ENCODE measurements at places on chromosomes 4 and X.

DNA sequence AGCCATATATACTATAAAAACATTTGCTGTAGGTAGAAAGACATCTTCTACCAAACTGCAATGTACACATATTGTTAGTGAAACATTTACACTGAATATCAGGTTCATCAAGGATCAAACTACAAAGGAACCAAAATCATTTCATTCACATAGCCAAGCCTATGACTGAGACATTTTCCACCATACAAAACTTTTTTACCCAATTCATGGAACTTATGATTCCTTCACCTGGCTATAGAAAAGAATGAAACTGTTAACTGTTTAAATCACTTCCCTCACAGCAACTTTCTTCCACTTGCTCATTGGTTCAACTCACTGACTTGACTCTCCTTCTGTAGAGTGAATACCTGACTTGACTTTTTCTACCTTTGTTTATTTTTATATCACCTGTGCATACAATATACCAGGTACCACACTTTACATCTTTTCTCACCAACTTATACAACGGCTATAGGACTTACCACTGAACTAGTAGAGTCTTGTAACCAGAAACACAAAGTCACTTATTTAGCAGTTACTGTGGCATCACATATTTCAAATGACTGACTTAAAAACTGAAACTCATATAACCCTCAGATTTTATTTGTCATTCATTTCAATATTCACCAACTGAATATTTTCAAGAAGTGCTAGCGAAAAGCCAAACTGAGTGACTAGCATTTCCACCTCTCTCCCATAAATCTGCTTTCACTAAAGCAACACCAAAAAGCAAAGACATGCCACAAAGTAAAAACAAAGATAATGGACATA, 30.9 kb downstream of the CAMK2D start:
- DNase-seq: no peak

GRCh38 chrX:109793191-109793590, 60.1 kb upstream of the ACSL4 start:
- no peak for DNase-seq

GRCh38 chr4:145623831-145624230, 4.6 kb downstream of the MMAA start:
- no peak for DNase-seq

DNA sequence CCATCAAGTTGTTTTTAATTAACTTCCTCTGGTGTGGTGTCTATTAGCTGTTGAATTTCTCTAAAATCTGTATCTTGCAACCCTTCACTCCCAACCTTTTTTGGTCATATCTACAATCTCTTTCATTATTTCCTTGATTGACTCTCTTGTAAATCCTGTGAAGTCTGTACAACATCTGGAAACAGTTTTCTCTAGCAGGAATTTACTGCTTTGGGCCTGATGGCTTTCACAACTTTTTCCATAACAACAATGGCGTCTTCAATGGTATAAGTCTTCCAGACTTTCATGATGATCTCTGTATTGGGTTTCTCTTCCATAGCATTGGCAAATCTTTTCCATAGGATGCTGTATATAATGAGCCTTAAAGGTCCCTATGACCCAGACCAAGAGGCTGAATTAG, 49.0 kb downstream of the TBC1D19 start:
- DNase-seq: no peak

GRCh38 chr4:114615435-114615834, 16.8 kb downstream of the UGT8 start:
- DNase-seq: no peak

DNA sequence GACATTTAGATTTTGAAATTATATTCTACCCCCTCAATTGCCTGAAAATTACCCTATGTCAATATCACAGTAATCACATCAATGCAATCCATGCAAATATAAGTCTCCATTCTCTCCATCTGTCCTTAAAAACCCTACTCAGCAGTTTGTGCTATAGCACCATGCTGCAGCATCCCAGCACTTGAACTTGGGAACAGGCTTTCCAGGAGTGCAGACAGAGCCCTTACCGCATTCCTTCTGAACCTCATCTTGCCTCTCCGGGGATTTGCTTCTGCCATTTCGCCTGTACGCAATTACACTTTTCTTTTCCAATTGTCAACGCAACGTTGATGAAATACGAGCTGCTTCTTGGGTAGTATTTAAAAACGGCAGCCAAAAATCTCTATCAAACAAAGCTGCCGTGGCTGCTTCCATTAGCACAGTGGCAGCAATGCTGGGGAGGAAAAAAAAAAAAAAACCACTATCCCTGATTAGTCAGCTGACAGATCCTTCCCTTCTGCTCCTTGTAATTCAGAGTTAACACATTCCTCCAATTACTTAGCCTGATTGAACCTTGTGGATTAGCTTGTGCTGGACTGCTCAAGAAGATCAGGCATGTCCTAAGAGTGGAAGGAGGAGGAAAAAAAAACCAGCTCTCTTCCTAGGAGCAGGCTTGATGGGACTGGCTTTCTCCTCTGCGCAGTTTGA, 65.6 kb downstream of the MCF2 start:
- no peak for DNase-seq

- DNase-seq: no peak
Observed at GRCh38 chrX:15820106-15821073, 30.1 kb downstream of the ZRSR2 start.

GRCh38 chr4:33302321-33302720, 2582.2 kb downstream of the PCDH7 start:
- no peak for DNase-seq

DNA sequence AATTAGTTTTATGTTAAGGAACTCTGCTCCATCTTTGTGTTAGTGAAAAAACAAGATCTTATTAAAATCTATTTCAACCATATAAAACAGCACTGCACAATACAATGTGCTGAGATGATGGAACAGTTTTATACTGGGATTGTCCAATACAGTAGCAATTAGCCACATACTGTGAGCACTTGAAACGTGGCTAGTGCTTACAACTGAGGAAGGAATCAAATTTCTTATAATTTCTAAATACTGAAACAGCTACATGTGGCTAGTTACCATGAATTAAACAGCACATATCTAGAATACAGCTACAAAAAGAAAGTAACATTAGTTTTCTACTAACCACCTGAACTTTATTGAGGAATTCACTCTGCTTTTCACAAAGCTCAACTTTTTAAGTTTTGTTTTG, 14.7 kb downstream of the NFXL1 start:
- DNase-seq: no peak

DNA sequence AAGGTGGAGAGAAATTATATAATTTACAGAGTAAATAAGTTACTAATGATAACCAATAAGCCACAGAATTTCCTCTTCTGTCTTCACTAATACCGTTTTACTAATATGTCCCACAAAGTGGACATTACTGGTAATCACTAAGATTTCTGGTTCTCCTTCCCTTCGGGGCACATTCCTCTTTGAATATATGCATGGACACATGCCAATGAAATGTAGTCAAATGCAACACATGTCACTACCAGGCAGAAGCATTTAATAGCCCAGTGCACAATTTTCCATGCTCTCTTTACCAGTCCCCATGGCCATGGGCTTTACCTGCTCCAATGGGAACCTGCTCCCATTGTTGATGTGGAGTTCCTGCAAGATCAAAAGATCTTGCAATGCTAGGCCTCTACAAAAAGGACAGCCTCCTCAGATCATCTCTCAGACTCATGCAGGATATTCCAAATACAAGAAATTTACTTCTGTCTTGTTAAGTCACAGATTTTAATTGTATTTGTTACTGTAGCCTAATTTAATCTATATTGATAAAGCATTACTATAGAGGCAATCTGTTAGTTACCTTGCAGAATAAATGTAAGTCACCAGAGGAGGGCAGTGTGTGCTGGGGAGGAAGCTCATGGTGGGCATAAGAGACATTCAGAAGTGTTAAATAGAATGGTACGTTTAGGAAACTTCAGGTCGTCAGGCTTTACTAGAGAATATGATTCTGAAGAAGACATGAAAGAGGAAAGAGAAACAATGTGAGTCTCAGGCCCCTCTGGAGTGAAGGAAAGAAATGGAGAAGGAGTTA, 37.1 kb upstream of the INPP4B start:
- DNase-seq: no peak

- DNase-seq: no peak
Observed at GRCh38 chrX:148284821-148285220, 215.6 kb upstream of the AFF2 start.

DNA sequence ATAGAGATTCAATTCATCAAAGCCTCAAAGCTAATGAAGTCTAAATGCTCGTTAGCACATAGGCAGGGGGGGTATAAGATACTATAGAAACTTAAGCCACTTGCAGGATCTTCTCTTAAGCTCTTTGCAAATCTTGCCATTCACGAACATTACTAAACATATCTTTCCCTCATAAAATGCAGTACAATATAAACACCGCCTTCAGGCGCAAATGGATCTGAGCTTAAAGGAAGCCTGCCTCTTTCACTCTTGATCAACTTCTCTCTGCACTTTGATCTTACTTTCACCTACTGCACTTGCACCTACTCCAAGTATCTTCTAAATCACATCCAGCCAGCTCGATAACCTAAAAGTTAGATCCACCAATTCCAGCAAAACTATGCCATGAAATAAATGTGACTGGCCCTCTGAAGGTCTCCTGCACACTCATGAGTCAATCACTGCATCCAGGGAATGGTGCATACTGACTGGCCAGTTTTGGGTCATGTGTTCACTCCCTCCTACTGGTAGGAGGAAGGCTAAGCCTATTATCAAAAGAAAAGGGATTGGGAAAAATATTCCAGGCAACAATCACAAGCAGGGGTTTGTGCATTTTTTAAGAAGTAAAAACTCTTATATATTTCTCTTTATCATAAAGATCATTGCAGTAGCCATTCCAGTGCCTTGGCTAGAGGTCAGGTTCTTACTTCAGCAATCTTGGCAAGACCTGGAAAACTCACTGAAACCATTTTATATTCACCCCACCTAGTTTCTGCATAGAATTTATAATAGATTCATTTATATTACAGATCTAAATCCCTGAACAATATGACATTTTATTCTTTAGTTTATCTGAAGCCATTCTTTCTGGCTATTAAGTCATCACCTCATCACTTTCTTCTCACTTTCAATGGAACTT, 222.0 kb downstream of the PPP3CA start:
- no peak for DNase-seq

Measured in stimulated activated CD4-positive, alpha-beta T cell treated with anti-CD3 and anti-CD28 coated beads, Interleukin-1b, Interleukin-23, amount 100 ng/mL, for 1 hour (primary cell).